ENCODE measurements at places on chromosomes 7 and 10.

- no peak for DNase-seq
These were observed 16.1 kb upstream of the HIBADH start for GRCh38 chr7:27678617-27679260.

DNA sequence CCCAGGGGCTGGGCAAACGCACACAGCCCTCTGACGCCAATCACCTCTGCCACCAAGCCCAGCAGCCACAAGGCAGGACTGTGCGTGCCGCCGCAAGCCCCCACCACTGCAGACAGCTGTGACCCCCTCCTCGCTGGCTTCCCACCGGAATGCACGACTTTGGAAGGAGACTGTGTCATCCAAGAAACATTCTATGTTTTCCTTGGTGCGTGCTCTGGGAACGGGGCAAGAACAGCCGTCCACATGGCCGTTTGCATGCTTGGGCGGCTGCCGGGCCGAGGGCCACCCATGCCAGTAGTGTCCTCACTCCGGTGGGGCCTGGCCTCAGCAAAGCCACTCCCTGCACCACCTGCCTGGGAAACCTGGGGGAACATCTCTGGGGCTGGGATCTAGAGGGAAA is 17.6 kb upstream of the ELN start:
- no peak for DNase-seq

DNA sequence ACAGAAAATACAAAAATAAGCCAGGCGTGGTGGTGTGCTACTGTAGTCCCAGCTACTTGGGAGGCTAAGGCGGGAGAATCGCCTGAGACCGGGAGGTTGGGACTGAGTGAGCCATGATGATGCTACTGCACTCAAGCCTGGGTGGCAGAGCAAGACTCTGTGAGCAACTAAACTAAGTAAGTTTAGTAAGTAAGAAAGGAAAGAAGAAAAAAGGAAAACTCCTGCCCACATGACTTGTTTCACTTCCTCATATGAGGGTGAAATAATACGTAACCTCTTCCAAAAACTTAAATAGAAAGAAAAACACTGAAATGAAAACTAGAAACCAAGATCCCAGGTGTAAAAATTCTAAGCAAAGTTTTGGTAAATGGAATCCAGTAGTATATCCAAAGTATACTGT is 79.6 kb downstream of the LARP4B start:
- DNase-seq: no peak

DNA sequence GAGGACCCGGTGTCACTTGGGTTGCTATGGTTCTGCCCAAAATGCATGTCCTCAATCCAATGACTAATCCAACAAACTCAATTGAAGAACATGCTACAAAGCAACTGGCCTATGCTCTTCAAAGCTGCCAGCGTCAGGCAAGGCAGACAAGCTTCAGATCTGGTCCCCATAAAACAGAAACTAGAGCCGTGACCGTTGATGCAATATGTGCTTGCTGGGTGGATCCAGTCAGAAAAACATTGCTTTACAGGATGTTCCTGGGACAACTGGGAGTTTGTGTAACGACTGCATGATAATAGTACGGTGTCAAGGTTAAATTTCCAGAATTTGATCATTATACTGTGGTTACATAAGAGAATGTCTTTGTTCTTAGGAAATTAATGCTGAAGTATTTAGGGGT is 120.7 kb upstream of the CTBP2 start:
- DNase-seq: no peak

GRCh38 chr10:21432266-21432665 is 93.2 kb downstream of the SKIDA1 start:
- no peak for DNase-seq

- no peak for DNase-seq
These were observed 247.7 kb downstream of the MAD1L1 start for GRCh38 chr7:1985042-1985441.

- DNase-seq: no peak
These were observed 3.3 kb downstream of the JMJD1C start for GRCh38 chr10:63462442-63462841.

DNA sequence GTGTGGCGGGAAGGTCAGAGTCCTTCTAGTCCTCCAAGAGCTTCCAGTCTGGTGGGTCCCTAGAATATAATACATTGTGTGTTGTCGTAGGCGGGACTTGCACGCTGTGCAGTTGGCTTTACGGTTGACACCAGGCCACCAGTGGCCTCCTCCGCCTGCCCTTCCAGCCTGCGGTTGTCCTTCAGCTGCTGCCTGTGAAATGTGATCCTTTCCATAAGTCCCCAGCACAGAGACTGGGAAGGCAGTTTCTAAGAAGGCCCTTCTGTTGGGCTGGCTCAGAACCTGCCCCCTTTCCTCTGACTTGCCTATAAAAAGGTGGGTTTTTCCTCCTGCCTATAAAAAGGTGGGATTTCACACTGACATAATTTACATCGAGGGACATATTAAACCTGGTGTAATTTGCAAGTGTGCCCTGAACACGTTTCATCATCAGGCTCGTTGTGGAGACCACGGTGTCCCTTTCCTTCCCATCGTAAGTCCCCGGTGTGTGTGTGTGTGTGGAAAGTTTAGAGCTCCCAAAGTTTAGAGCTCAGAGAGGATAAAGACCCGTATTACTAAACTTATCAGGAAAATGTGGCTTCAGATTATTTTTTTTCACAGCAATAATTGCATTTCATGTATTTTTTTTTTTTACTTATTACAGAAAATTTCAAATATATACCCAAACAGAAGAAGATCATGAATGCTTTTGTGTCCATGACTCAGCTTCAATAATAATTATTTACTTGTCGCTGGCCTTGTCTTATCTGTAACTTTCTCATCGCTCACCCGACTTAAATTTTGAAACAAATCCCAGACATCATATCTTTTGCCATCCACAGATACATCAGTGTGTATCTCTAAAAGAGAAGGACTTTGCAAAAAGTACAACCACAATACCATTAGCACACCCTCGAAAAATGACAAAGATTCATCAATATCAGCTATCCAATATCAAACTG is 45.1 kb downstream of the CUX1 start:
- no peak for DNase-seq

DNA sequence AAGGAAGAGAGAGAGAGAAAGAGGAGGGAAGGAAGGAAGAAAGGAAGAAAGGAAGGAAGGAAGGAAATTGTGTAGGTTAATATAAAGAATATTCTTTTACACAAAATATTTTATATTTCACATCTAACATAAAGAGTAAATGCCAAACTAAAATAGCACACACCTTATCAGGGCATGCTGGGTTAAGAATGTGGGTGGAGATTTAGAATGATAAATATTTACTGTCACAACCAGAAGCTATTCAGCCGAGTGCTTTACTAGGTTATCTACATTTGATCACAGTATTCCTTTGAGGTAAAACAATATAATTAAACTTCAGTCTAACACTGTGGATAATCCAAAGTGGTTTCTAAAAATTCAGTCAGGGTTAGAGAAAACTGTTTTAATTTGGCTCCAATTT is 103.3 kb downstream of the SEMA3A start:
- DNase-seq: no peak

GRCh38 chr10:35379226-35380137 is 43.2 kb downstream of the CCNY start:
- no peak for DNase-seq

DNA sequence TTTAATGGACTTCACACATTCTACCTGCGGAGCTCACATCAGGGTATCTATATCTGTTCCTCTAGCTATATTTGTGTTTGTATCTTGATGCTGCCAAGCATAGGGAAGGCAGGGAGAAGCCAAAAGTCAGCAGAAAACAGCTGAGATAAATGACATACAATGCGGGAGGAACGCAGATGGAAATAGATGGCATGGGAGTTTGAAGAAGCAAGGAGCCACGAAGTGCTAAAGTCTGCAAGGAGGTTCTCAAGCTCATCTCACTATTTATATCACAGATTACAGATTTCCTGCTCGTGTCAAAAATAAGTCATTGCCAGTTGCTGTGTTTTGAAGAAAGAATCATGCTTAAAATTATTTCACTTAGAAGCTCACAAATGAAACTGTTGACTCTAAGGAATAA is 180.5 kb downstream of the DPP6 start:
- no peak for DNase-seq

DNA sequence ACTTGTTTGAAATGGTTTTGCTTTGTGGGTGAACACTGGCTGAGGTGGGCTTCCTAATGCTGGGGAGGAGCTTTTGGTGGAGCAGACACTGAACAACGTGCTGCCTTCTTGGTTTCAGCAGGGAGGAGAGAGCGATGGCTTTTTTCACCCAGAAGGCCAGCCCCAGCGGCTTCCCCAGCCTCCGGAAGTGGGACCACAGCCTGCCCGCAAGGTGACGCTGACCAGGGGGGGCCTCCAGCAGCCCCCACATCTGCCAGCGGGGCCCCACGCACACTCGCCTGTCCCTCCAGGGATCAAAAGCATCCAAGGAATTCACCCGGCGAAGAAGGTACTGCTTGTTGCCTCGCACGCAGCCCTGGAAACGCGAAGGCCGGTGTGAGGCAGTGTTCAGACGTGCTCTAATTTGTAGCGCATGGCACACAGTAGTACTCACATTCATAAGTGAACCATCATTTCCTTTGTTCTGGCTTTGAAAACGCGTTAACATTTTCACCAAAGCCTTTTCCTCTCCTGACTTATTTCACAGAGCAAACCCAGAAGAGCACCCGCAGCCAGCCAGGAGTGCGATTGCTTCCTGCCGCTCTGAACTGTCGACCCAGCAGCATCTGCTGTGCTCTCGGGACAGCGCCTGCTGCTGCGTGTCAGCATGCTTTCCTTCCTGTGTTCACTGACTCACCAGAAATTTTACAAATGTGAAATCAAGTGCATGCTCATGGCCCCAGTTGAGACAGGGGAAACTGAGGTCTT is 48.4 kb downstream of the SHH start:
- no peak for DNase-seq

DNA sequence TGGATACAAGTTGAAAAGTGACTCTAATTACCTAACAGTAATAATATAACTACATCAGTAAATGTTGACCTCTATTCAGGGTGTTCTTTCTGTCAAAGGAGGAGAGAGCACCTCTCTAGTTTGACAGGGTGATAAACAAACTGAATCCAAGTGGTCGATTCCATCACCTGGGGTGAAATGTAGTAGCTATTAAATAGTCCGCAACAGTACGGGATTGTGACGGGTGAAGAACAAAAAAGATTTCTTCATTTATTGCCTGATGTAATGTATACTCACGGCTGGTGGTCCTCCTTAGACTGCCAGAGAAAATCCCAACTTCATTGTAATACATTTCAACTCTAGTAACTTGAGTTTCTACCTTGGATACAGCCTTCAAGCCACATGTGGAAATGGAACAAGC is 292.5 kb upstream of the CELF2 start:
- no peak for DNase-seq

DNA sequence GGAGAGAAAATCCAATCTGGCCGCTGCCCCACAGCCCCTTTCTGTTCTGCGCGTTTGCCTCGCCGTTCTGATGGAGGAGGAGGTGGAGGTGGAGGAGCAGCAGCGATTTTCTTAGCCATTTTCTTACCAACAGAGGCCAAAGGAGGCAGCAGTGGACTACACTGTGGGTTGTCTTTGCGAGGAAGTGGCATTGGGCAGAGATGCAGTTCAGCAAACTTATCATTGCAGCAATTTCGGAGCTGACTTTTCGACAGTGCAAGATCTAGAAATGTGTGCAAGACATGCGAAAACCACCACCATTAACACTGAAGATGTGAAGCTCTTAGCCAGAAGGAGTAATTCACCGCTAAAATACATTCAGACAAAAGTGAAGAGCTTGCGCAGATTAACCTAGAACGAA is 1.9 kb upstream of the ARL4A start:
- peak; percentile 20 for DNase-seq

DNA sequence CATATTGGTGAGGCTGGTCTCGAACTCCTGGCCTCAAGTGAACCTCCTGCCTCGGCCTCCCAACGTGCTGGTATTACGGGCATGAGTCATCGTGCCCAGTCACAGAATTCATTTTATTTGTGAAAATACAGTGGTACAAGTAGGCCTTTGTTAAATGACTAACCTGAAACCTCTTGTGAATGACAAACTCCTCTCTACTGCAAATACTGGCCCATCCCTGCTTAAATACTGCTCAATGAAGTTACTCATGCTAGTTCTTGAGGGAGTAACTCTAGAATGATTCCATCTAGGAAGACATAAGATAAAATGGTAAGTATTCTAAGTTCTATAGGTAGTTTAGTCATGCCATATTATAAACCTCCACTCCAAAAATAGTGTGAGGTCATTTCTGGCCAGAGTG is 80.7 kb downstream of the UBE2H start:
- DNase-seq: no peak

- DNase-seq: no peak
These were observed 82.0 kb downstream of the ARL4A start for GRCh38 chr7:12769444-12769843.

DNA sequence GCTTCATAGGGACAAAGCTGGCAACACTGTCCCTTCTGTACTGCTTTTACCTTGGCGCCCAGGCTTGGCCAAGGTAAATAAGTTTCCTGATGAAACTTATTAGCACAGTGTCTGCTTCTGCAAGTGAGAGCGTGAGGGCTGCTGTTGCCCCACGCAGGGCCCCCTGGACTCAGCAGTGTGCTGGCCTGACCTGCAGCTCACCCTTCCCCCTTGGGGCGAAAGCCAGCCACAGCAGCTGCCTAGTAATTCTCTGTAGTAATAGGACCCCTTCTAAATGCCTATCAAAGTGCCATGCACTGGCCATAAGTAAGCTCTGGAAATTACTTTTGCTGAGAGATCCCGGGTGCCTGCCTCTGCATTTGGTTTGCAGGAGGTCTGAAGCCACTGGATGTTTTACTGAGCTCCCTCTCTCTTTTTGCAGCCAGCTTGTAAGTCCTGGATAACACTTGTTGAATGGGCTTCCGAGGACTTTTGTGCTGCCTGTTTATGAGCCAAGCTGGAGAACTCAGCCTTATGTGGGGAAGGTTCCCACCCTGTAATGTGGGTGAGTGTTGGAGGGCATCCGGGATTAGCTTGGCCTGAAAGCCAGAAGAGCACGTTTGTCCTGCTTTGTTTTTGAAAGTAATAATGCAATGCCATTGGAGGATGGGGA is 293.9 kb downstream of the C7orf25 start:
- no peak for DNase-seq

DNA sequence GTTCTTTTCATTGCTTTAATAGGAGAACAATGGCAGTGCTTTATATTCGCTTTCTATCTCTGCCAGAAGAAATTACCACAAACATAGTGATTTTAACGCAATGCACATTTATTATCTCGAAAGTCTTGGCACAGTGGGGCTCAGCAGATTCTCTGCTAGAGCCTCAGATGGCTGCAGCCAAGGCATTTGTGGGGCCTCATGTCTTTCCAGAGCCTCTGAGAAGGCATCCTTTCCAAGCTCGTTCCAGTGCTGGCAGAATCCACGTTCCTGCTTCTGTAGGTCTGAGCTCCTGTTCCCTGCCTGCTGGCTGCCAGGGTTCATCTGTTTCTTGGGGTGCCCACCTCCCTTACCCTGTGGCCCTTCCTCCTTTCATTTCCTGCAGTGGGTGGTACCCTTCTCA is 60.2 kb downstream of the LRRC18 start:
- DNase-seq: no peak
